ENCODE measurements at places on chromosomes 12 and 14. TPM values are rescaled to one million over a fixed set of nuclear protein-coding genes. Genes with fewer than 3 reads are reported as not detected.

STRAP gene
- total RNA-seq, result 39.3 TPM

LAG3 gene
- not detected for total RNA-seq

GRCh38 chr14:95155045-95155444, 2.3 kb downstream of the DICER1 start:
- DNase-seq, result no peak

- DNase-seq, result no peak
Observed at GRCh38 chr14:37819155-37820015, 224.0 kb downstream of the TTC6 start.

REM2 gene
- 2.1 TPM for total RNA-seq
